ENCODE measurements at places on chromosomes 4 and X.

- no peak for DNase-seq
These were observed 58.7 kb downstream of the METTL14 start for GRCh38 chr4:118743867-118744266.

DNA sequence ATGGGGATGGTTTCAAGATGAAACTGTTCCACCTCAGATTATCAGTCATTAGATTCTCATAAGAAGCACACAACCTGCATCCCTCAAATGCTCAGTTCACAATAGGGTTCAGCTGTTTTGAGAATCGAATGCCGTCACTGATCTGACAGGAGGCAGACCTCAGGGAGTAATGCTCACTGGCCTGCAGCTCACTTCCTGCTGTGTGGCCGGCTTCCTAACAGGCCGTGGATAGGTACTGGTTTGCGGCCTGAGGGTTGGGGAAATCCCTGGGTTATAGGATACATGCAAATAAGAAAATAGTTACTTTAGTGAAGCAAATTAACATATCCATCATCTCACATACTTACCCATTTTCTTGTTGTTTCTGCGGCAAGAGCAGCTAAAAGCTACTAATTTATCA is 160.4 kb downstream of the MAD2L1 start:
- DNase-seq = no peak

DNA sequence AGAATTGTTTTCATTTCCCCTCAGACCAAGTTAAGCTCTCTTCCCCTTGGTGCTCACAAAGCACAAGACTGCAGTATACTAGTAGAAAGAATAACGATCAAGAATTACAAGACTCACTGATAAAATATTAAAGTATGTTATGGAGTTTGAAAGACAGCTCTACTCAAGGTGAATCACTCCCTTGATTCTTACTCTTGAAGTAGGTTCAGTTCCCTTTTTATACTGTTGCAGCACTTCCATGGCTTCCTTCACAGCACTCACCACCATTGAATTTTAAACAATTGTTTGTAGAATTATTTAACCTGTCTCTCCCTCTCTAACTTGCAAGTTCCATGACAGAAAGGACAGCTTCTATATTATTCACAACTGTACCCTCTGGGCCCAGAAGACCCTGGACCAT is 42.2 kb downstream of the CASK start:
- no peak for DNase-seq

DNA sequence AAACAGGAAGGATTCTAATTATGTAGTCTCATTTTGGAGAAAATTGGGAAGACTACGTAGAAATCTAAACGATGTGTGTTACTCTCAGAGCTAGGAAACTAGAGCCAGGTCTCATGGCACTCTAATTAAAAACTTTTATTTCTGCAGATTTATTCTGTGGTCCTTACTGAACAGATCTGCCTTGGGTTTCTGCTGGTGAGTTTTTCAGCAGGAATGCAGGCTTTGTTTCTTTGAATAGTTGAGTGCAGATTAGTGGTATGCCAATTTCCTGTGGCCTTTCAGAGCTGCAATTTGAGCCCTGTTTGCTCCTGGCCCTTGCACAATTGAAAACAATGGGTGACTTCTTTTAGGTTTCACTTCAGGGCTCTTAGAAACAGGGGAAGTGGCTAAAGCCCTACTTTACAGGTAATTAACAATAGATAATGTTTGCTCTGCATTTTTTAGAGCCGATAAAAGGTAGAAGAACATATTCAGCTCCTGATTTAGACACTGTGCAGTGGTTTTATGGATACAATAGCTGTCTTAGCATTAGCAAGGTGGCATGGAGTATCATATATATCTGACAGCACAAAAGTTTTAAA is 21.8 kb downstream of the SPRY1 start:
- no peak for DNase-seq

- no peak for DNase-seq
These were observed 13.9 kb downstream of the CPZ start for GRCh38 chr4:8606476-8606875.

DNA sequence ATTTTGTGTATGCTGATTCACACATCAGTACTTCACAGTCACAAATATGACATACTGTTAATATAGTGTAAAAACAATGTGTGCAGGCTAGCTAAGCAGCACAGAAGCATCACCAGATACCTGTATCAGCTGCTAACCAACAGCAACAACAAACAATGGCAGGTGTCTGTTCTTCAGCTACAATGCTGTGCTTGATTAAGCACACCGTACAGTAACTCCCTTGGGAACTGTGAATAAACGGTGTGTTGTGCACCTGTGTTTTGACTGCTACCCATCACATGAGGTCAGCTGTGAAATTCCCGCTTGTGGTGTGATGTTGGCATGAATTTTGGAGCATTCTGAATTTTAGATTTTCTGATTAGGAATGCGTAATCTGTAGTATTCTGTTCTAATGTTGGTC is 379.7 kb upstream of the FAT1 start:
- no peak for DNase-seq

GRCh38 chr4:41215155-41215554 is 813 bp upstream of the APBB2 start:
- no peak for DNase-seq

DNA sequence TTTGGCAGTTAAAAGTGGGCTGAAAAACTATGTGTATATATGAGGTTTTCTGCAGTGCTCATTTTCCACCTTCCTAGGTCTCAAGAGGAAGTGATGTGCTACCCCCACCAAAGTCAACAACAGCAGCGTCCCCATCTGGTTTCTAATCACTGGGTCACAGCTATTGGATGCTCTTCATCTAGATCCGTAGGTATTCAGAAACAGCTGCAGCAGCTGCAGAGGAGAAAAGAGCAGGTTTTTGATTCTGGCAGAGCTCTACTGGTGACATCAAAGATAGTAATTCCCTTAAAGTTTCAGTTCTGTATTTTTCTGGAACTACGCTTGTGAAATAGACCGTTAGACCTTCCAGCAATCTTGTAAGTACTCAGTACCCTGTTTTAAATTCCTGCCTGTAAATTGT is 5.8 kb upstream of the GUCY2F start:
- no peak for DNase-seq

DNA sequence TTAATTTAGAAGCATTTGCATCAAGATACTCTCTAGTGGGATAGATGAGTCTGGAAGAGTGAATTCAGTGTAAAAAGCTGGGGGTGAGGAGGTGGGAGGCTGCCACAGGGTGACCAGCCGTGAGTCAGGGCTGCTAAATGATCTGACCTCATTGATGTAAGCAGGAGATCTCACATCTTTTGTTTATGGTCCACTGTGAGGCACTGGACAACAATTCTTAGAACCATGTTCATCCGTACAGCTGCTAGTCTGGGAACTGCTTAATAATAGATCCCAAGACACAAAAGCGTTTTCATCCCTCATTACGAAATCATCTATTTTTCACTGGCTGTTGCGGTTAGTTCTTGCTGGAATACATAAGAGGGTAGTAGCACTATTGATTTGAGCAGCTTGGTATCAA is 14.1 kb downstream of the KLF3 start:
- DNase-seq = no peak

DNA sequence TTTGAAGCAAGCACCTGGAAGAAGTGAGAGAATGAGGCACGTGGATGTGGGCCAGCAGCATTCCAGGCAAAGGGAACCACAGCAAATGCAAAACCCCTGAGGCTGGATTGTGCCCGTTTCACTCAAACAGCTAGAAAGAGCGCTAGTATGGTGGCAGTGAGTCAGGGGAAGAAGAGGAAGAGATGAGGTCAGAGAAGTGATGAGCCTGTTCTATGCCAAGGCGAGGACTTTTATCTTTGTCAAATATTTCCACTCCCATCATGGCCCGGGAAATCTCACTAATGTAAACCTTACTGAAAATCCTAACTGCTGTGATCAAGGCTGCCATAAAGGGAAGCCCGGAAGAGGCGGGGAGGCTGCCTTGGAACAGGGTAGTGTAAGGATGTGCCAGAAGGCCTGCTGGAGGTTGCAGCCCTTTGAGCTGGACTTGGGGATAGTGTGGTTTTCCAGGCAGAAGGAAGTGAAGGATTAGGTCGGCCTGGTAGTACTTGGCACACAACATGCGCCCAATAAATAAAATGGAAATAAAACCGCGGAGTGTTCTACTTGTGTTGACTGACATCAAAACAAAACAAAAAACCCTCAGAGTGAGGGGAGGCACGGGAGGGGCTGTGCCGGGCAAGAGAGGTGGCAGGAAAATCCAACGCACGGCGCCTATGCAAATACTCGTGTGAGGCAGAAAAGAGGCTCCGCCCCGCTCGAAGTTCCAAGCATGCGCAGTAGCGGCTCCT is 1.2 kb upstream of the CDK16 start:
- DNase-seq = no peak
